ENCODE measurements at places on chromosomes 11 and 22.

GRCh38 chr11:102287964-102288724 is 29.1 kb upstream of the BIRC3 start:
- DNase-seq, result peak; percentile 91

- DNase-seq, result no peak
These were observed 11.4 kb downstream of the FAM181B start for GRCh38 chr11:82722231-82722630.

DNA sequence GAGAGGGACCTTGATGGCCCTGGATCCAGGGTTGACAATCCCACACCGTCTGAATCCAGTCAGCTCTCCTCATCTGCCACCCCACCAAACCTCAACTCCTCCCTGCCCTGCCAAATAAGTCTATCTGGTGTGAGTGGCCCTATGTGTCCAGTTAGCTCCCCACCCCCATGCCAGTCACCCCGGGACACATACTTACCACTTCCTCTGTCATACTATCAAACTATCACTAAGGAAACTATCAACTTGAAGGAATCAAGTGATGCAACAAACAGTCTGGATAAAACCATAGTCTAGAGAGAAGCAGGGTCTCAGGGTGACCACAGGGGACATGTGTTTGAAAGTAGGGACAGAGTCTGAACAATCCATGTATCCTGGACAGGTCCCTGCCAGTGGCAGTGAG is 13.2 kb upstream of the CSF2RB start:
- no peak for DNase-seq

GRCh38 chr22:29375398-29376076 is 12.8 kb downstream of the AP1B1 start:
- DNase-seq, result no peak

DNA sequence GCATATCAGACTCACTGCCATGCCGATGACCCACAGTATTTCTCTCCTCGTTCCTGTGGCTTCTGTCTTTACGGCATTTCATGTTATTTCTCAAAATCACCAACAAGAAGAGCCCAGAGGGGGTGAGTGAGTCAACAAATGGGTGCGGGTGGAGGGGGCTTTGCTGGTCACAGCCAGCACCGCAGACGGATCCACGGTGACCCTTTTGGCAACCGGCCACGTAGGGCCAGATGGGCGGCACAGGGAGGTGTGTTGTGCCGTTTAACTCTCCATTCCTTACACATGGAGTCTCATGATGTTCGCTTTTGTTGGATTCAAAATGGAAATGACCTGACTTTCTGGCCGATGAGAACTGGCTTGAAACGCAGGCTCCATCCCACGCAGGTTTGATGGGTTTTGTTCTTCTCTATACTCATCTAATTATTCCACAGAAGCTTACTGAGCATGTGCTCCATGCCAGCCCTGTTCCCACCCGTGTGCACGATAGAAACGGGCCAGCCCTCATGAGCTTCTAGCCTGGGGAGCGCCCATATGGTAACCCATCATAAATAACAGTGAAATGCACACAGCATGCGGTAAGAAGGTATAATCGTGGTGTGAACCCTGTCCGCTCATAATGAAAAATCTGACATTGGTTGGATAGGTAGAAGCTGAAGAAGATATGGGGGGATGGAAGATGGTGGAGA is 319.9 kb downstream of the BRD1 start:
- peak; percentile 18 for DNase-seq

GRCh38 chr11:61152816-61153592 is 8.2 kb downstream of the VPS37C start:
- DNase-seq, result no peak

GRCh38 chr11:2811206-2812091 is 74.1 kb downstream of the CDKN1C start:
- DNase-seq, result no peak

DNA sequence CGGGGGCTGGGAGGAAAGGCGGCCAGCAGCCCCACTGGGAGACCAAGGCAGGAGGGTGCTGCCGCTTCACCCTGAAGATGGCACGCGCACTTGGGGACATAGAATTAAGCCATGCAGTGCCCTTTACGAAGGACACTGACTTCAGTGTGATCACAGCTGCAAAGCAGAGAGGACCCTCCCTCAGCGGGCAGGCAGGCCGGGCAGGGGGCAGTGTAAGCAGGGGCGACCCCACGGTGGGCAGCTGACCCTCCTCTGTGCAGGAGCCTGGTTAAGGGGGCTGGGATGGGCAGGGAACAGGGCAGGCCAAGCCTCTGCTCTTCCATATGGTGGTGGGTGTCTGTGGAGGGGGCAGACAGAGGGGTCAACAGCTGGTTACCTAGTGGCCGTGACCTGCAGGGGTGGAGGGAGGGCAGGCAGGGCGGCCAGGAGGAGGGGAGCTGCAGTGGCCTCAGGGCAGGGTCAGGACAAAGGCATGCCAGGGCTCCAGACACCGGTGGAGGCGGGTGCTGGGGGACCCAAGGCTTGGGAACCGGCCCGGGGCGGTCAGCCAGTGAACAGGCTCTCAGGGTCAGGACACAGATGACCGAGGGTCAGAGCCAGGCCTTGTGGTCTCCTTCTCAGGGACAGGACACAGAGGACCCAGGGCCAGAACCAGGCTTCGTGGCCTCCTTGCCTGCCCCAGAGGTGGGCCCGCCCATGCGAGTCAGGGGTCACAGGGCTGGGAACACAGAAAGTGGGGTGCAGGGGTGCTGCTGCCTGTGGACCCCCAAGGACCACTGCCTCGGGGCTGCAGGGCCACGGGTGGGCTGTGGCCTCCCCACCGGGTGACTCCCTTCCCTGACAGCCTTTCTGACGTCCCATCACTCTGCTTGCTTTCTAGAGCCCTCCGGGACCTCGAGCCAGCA is 7.2 kb downstream of the LMNTD2 start:
- DNase-seq, result no peak

- no peak for DNase-seq
These were observed 34.4 kb downstream of the FBXO7 start for GRCh38 chr22:32509045-32509444.

DNA sequence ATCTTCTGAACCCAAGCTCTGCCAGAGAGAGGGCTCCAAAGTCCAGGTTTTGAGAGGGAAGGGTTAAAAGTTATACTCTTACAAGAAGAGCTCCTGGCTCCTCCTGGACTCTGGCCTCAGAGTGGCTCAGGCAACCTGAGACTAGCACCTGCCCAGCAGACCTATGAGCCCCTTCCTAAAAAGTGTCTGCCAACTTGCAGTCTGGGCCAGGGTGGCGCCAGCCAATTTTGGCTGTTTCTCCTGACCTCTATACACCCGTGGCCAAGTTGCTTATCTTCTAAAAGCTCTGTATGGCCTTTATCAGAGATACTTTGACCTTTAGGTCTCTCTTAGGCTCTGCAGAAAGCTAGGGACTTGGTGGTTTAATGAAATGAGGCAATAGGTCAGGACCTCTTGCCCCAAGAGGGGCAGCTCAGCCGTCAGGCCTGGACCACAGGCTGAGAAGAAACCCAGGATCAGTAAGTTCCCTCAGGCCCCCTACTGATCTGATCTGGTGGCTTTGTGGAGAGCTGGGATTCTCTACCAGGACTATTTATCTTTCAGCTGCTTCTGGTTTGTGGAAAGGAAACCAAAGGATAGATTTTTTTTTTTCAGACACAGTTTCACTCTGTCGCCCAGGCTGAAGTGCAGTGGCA is 10.3 kb upstream of the UCP3 start:
- DNase-seq, result no peak

- DNase-seq, result no peak
These were observed 30.2 kb downstream of the PPARA start for GRCh38 chr22:46180370-46181137.

GRCh38 chr22:19060356-19061009 is 61.7 kb downstream of the DGCR2 start:
- DNase-seq, result no peak

DNA sequence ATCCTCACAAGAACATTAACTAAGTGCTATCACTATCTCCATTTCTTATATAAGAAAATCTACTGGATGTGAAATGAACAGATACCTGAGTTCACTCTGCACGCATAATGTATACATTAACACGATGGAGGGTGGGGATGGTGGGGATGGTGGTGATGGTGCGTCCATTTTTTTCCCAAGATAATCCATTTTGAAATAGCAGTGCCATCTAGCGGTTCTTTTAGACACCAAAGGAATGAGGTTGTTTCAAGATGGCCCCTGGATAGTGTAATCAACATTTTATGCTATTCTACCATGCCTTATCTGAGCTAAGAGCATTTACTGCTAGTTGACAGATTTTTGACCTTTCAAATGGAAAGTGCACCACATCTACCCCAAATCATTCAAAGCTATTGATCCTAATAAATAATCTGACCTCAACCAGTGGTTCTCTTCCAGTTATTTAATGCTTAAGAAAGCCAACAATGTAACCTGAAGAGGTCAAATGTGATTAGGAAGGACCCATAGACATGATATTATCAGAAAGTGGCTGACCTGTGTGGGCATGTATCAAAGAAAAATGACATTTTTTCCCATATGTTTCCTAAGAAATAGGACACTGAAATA is 714.7 kb upstream of the TENM4 start:
- DNase-seq, result peak; percentile 34

DNA sequence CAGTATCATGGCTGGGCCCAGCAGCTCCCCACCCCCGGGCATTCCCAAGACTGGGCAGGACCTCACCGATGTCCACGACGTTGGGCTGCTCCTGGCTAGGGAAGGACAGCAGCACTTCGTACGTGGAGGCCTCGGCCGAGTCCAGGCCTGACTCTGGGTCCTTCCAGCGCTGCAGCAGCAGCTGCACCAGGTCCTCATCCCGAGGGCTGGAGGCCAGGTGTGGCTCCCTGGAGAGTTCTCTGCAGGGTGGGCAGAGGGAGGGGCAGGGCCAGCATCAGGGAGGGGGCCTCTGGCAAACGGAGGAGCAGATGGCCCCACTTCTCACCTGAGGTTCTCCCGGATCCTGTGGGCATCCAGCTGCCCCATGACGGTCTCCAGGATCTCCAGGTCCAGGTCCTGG is 341 bp downstream of the NAALADL1 start:
- no peak for DNase-seq

- peak; percentile 74 for DNase-seq
These were observed 13.9 kb downstream of the TMEM184B start for GRCh38 chr22:38258895-38259294.

GRCh38 chr11:125807909-125808308 is 20.0 kb downstream of the PATE3 start:
- no peak for DNase-seq

DNA sequence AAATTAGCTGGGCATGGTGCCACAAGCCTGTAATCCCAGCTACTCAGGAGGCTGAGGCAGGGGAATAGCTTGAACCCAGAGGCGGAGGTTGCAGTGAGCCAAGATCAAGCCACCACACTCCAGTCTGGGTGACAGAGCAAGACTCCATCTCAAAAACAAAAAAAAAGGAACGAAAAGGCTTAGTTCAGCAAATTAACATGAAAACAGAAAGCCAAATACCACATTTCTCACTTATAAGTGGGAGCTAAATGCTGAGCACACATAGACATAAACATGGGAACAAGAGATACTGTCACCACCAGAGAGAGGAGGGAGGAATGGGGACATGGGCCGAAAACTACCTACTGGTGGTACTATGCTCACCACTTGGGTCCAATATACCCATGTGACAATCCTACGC is 38.6 kb downstream of the SCGB1A1 start:
- no peak for DNase-seq

DNA sequence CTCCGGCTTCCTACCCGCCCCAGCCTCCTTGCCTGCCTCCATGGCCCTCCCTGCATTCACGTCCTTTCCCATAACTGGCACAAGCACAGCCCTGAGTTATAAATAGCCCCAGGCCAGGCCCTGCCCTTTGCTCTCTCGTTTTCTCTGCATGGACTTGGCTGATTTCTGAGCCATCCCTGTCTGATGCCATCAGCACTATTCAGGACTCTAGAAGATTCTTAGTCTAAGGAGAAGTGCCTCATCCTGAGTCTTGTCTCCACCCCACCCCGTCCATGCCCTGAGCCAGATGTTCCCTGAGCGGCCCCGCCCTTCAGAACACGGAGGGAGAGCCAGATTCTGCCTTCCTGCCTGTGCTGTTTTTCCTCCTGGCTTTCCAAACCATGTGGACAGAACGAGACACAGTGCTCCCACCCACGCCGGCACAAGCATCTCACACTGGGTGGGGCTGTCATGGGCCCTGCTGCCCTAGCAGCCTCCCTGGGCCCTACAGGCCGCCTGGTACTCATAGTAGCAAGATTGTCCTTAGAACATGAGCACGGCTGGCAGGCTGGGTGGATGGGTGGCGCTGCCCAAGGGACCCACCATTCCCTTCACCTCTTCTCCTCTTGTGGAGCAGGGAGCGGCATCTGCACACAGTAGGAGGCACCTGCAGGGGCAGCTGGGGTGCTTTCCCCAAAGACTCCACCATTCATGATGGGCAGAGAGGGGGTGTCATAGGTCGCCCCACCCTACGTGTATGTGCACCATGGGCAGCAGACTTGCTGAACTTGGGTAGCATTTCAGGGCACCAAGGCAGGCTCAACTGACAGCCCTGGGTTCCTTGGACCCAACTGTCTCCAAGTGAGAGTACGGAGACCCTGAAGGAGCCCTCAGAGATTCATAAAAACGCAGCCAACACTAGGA is 76.9 kb downstream of the BCR start:
- DNase-seq, result peak; percentile 61

- DNase-seq, result no peak
These were observed 44.3 kb downstream of the SLC5A12 start for GRCh38 chr11:26677566-26677965.

DNA sequence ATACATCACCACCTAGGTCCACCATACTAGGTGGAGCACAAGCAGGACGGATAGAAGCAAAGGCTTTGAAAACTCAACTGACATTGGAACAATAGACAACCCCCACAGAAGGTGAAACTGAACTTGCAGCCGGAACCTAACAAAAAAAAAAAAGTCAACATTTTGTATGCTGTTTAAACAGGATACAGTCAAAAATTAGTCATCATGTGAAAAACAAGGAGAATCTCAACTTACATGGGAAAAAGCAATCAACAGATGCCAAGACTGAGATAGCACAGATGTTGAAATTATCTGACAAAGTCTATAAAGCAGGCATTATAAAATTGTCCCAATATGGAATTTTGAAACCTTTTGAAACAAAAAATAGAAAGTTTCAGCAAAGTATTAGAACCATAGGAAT is 123.8 kb downstream of the RAB38 start:
- no peak for DNase-seq

DNA sequence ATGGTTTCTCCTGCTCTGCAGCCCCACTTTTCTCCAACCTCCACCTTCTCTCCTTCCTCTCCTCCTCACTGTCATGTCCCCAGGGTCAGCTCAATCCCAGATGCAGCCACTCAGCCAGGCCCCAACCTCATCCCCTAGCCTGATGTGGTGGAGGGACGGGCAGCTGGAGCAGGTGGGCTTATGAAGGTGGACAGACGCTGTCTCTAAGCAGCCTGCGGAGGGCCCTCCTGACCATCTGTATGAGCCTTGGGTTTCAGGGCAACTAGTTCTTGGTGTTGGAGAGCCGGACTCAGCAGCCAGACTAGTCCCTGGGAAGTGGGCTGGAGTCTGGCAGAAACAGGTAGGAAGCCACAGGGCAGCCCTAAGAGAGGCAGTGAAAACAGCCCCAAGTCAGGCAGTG is 18.1 kb downstream of the CRYBB2 start:
- DNase-seq, result no peak

GRCh38 chr11:118527109-118527508 is at the start of gene TTC36:
TTC36 (plus strand) TSS chr11:118527474; CDS start chr11:118527495, 21 bp downstream.
- DNase-seq, result no peak

GRCh38 chr22:46070215-46070802 is 80.0 kb upstream of the PPARA start:
- peak; percentile 79 for DNase-seq

- DNase-seq, result no peak
These were observed 21.0 kb downstream of the P2RY2 start for GRCh38 chr11:73239111-73239521.
